ENCODE measurements at places on chromosomes 3 and 15.

GRCh38 chr15:40511472-40512133 is 40.8 kb downstream of the CHST14 start:
- DNase-seq: peak; percentile 69

DNA sequence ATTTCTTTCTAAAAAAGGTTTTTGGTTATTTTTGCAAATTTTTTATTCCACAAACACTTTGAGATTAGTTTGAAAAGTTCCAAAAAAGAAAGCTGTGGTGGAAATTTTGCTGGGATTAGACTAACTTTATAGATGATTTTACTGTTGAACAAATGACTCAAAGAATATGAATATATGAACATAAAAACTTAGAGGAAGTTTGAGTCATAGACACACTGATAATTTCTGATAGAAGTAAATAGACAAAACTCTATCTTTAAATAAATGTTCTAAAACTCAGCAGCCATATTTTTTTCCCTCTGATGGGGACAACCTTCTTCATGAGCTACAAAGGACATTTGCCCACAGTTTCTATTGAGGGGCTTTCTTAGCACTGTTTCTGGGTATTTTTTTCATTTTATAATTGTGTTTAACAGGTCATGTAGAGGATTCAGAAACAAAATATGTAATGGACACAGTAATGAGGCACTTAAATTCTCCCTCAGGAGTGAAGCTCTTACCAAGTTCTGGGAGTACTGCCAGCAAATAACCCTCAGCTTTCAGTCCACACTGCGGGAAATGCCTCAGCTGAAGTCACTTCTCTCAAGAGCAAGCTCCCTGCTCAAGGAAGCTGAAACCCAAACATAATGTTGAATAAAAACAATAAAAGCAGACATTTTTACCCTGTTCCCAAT is 157.6 kb downstream of the NFKBIZ start:
- DNase-seq: no peak

- no peak for DNase-seq
Observed at GRCh38 chr3:146501752-146502151, 32.4 kb upstream of the PLSCR2 start.

DNA sequence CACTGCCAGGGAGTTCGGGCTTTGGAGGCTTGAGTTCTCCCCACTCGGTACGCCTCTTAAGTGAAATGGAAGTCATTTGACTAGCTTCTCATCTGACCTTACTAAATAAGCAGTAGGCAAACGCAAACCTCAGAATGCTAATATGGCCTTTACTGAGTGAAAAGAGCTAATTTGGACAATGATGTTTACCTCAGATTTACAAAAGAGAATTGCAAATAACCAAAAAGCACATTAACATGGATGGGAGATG is 1.6 kb upstream of the RNU6-1 start:
- DNase-seq: no peak

- no peak for DNase-seq
Observed at GRCh38 chr3:149638228-149639092, 19.4 kb downstream of the WWTR1 start.

DNA sequence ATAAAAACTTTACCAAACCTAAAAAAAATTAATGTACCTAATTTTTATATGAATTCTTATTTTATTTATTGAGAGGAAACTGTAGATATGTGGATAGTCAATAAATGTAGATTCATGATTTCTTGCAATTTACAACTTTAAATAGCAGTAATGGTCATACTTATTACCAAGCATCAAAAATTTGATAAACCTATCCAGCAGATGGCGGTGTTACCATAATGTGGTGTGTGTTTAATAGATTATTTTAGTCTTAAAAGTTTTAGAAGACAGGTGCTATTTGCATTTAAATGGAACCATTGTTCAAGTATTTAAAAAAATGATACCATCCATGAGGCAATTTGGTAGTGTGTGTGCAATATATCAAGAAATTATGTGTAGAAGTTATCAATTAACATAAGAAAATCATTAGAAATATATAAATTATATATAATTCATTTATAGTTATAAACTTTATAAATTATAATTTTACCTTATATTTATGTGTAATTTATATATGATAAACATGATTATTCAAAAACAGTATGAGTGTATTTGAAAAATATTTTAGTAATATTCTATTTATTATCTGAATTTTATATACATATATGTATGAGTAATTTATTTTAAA is 176.0 kb upstream of the BCHE start:
- DNase-seq: no peak

DNA sequence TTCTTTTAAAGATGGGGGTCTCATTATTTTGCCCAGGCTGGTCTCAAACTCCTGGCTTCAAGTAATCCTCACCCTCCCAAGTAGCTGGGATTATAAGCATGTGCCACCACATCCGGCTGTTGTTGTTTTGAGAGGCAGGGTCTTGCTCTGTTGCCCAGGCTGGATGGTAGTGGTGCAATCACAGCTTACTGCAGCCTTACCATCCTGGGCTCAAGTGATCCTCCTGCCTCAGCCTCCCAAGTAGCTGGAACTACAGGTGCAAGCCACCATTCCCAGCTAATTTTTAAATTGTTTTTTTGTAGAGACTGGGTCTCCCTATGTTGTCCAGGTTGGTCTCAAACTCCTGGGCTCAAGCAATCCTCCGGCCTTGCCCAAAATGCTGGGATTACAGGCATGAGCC is 105.5 kb downstream of the SENP2 start:
- DNase-seq: no peak

DNA sequence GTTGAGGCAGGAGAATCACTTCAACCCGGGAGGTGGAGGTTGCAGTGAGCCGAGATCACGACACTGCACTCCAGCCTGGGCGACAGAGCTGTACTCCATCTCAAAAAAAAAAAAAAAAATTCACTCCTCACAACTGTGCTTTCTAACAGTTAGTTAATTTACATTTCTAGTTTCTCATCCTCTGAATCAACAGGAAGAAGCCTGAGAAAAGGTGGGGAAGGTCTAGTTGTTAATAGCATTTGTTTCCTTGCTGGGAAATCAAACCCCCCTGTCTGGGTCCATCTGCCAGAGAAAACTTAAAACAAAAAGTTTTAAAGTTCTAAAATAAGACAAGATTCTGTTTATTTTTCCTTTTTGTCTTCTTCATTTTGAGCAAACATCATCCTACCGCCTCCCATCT is 62.3 kb downstream of the TMEM39A start:
- DNase-seq: no peak

DNA sequence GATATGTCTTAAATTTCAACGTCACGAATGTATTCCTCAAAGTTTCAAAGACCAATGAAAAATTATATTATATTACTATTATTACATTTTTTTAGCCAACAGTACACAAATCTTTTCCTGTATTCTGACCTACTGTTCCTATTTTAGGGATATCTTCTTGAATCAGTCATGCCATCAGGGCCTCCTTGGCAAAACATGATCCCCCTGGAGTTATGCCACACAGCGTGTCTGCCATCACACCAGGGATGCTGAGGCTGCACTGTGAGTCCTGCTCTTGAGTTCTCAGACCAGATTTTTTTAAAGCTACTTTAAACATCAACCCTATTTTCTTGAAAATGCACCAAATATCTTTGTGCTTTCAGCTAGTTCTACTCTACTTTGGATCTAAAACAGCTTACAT is 425.9 kb upstream of the ZNF385D start:
- no peak for DNase-seq

- no peak for DNase-seq
Observed at GRCh38 chr15:72936237-72936636, 116.0 kb upstream of the NEO1 start.

DNA sequence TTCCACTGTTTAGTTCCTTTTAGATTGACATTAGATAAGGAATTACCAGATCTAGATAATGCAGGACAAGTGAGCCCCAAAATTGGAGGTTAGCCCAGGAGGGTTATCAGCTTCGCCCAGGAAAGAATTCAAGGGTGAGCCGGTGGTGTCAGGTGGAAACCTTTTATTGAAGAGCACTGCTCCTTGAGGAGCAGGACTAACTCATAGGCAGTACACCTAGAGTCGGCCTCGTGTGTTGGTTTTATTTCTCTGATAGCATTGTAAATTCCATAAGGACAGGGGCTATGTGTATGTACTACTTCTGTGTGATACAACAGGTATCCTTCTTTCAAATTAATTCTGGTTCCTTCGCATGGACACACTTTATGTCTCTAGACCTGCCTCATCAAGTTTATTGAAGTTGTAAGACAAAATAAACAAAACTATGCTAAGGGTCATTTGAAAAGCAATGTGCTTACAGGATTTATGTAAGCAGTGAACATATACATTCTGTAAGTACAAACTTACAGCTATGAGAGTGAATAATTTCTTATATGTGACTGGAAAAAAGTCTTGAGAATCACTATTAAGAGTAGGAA is 57.2 kb downstream of the SNX4 start:
- no peak for DNase-seq

DNA sequence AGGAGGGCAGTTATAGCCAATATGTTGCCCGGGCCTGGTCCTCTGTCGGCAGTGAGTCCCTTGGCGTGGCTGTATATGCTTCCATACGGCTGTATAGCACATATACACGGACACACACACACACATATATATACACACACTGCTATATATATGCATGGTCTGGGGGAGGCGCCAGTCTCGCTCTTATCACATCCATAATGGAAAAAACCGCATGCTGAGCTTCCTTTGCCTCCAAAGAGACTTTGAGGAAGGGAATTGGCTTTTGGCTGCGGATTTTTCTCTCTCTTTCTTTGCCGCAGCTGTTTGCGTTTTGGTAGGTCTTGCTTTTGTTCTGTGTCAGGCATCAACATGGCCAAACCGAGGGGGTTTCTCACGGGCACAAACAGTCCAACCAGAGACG is 11.3 kb upstream of the TMEM115 start:
- DNase-seq: no peak

DNA sequence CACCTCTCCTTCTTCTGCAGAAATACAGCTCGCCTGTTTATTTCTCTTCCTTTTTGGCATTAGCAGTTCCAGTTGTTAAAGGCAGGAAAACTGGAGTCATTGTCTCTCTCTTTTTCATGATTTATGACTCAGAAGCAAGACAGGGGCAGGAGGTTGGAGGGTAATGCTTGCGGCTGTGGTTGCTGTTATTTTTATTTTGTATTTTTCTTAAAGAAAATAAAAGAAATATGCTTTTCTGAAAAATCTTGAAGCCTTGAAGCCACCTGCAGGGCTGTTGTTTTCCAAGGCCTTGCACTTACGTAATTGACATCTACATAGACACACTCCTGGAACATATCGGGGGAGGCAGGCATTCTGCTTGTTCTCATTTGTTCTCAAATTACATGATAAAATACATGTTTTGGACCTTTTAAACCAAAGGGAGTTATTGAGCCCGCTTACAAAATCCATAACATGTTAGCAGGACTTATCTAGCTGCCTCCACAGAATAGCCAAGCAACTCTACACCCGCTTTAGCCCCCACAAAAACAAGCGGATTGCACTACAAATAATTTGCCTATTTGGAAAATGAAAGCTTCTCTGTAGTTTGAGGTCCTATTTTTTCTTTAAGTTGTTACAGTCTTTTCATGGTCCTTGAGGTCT is 1004.6 kb upstream of the NR2F2 start:
- DNase-seq: no peak

DNA sequence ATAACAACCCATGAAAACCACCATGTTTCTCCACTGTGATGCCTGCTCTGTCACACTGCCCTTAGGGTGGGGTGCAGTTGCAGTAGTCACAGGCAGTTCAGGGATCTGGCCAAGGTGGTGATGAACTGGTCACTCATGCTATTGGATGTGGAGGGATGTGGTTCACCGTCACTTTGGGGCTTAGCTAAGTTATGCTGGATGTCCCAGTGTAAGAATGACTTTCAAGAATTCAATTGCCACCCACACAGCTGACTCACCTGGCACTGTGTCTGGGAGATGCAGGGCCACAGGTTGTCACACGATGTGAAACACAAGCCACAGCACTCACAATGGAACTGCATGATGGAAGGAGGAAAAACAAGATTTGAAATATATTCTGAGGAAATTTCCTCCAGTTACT is 146.1 kb upstream of the CTNNB1 start:
- DNase-seq: no peak

- no peak for DNase-seq
Observed at GRCh38 chr15:97966924-97967620, 6.6 kb downstream of the ARRDC4 start.

DNA sequence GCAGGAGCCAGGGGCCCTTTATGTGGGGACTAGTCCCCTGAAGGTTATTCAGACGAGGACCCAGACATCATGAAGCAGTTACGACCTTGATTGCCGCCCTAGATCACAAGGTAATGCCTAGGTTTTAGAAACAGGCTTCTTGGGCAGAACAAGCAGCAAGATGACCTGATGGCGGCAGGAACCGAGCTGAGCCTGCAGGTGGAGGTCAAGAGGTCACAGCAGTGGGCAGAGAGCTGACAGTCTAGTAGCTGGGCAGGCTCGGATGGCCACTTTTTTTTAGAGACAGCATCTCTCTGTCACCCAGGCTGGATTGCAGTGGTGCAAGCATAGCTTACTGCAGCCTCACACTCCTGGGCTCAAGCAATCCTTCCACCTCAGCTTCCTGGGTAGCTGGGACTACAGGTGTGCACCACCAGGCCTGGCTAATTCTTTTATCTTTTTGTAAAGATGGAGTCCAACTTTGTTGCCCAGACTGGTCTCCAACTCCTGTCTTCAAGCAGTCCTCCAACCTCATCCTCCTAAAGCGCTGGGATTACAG is 83.5 kb upstream of the ABHD17C start:
- DNase-seq: no peak

DNA sequence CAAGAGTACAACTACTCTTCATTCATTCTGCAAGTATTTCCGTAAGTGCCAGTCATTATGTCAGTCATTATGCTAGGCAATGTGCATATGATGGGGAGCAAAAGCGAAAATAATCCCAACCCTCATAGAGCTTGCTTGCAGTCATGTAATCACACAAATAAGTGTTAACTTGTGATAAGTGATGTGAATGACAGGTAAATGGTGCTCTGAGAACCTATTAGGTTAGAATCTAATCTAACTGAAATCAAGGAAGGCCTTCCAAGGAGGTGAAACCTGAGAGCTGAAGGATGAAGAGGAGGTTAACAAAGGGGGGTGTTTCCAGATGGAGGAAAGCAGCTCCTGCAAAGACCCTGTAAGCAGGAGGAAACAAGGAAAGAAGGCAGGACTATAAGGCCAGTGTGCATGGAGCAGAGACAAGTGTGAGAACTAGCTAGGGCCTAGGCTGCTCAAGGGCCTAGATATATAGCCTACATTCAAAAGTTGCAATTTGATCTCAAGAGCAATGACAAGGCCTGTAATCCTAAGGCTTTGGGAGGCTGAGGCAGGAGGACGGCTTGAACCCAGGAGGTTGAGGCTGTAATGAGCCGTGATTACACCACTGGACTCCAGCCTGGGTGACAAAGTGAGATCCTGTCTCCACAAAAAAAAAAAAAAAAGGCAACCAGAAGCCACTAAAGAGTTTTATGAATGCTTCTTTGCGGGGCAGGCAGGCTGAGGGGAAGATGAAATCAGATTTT is 5.3 kb downstream of the PTPN9 start:
- DNase-seq: no peak
